ENCODE measurements at places on chromosomes 4 and X.
A peak's percentile ranks its signal among the peaks of the same experiment; 100 is the strongest.

DNA sequence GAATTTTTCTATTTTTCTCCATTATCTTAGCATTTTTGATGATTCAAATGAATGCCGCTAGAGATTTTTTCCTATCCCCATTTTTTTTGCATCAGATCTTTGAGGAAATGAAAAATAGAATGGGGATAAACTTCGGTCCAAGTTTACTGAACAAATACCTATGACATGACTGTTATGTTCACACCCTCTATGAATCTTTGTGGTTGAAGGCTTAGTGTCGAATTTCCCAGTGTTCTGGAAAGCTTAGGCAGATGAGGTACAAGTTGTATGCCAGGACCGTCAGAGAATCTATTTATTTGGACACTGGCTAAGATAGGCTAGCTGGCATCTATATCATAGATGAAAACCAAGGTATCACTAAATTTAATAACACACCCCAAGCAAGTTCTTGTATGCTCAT lies 123.4 kb downstream of the SPCS3 start:
- no peak for DNase-seq

DNA sequence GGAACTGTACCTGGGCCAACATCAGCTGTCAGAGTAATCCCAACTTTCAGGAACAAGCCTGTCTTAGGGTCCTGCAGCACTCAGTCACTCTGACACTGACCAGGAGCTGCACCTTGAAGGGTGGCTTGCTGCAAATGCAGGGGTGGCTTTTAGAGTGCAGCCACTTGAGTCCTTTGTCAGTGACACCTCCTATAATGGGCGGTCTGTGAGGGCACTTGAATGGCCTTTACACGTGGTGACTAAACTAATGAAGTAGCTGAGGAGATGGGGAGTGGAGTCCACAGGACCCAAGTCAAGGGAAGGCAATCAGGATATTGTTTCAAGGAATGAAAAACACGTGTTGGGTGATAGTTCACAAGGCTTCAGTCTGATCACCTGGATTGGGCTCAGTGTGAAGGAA lies 11.1 kb upstream of the LNX1 start:
- no peak for DNase-seq

GRCh38 chr4:157689476-157689875 lies 468.9 kb downstream of the GRIA2 start:
- no peak for DNase-seq

GRCh38 chr4:81454499-81454898 lies 17.2 kb downstream of the RASGEF1B start:
- DNase-seq: no peak

DNA sequence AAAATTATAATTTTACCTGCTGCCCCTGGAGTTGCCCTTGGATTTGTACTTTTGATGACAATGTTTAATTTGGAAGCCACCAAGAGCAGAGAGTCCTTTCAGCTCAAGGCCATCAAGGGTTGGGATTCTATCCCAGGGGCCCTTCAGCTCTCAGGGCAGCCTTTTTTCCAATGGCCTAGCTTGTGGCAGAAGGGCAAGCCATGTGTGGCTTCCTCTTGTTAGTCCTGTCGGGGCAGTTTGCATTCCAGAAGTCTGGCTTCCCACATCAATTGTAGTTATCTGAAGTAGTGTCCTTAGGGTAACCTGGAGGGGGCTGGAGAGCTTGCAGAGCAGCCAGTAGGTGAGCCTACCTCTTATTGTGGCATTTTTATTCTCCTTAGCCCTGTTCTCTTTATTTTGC lies 569.4 kb downstream of the TRAM1L1 start:
- DNase-seq: no peak

GRCh38 chr4:38815885-38816782 lies 11.5 kb upstream of the TLR1 start:
- no peak for DNase-seq

DNA sequence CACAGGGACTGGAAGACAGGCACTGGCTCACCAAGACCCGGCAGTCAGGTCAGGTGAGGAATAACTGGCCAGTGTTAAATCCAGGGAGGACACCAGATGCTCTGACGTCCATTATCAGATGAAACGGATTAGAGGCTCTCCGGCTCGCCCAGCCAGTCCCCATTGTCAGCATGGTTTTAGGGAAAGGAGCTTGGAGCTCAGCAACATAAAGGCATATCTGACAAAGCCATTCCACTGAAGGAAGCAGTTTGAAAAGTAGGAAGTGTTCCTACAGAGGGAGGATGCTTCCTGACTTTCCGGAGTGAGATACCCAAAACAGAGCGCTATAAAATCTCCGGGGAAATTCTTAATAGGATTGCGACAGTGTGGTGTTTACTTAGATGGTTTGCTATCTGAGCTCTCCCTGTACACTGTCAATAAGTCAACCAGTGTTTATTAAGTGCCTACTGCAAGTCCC lies 14.8 kb downstream of the NDNF start:
- DNase-seq: peak; percentile 21

- no peak for DNase-seq
Measured at GRCh38 chr4:153919667-153920066, 130.8 kb upstream of the SFRP2 start.

DNA sequence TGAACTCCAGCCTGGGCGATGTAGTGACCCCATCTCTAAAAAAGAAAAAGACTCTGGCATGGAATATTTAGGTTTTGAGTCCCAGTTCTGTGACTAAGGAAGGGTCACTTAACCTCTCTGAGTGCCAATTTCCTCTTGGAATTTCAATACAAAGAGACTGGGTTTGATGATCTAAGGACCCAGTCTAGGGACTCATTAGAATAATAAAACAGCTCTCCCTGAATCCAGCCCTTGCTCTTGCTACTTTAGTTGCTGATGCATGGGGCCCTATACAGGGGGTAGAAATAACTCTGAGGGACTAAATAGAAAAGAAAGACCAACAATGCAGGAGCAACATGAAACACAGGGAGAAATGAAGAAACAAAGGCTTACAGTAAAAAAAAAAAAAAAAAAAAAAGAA lies 12.6 kb downstream of the C4orf54 start:
- no peak for DNase-seq

- no peak for DNase-seq
Measured at GRCh38 chr4:37879365-37879764, 11.5 kb upstream of the TBC1D1 start.

- no peak for DNase-seq
Measured at GRCh38 chr4:110485452-110485851, 9.5 kb downstream of the ENPEP start.

DNA sequence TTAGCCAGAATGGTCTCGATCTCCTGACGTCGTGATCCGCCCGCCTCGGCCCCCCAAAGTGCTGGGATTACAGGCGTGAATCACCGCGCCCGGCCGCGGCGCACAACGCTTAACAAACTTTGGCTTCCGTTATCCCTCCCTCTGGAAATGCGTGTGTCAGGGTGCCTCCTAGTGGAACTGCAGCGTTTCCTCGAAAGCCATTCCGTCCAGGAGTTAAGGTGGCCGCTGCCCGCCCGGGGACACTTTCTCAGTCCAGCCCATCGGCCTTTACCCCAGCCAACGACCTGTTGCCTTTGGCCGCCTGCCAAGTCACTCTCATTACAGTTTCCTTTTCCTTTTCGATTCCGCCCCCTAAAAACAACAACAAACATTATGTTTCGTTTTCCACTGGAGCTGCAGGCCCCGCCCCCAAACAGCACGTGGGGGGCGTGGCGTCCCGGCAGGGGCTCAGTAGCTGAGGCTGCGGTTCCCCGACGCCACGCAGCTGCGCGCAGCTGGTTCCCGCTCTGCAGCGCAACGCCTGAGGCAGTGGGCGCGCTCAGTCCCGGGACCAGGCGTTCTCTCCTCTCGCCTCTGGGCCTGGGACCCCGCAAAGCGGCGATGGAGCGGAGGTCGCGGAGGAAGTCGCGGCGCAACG lies at the start of gene HERC5:
Gene HERC5 (plus strand): TSS at position 450 of the 637 bp plus-strand sequence. CDS start 151 bp downstream, at position 601.
- peak; percentile 98 for DNase-seq

- DNase-seq: no peak
Measured at GRCh38 chr4:183468210-183469095, 24.0 kb downstream of the CDKN2AIP start.

DNA sequence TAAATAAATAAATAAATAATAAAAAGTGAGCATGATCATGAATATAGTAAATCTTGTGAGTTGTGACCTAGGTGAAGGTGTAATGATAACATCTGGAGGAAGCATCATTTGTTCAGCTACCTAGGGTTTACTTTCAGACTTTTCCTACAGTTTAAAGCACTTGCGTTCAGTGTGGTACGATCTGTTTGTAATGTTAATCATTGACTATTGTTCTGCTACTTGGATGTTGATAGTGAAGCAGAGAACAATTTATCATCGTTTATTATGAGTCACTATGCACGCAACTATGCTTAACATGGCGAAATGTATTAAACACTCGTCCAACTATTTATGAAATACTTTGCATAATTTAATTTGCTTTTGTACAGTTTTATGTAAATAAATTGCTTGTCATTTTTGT lies 426.2 kb downstream of the PCDH7 start:
- DNase-seq: no peak

GRCh38 chr4:2923141-2923551 lies 40.1 kb downstream of the NOP14 start:
- DNase-seq: no peak

DNA sequence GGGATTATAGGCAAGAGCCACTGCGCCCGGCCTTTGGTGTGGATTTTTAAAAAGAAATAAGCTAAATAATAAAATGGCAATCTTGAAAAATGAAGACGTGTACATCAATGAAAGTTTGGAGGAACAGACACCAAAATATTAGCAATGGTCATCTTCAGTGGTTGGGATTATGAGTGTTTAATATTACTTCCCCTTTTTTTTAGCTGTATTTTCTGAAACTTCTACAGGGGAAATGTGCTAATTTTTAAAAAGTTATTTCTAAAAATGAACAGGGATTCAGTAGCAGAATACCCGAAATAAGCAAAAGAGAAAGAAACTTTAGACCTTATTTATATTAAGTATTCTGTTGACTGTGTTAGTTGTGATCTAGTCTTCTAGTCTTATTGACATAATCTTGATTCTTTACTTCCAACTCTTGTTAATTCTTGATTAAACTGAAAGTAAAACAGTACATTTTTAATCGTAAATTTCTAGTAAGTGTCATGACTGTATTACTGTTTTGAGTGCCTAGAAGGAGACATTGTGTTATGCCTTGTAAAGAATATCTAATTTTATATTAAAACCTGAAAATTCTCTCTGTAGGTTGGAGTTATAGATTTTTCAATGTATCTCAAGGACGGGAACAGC lies 51.3 kb downstream of the RUFY3 start:
- DNase-seq: no peak

DNA sequence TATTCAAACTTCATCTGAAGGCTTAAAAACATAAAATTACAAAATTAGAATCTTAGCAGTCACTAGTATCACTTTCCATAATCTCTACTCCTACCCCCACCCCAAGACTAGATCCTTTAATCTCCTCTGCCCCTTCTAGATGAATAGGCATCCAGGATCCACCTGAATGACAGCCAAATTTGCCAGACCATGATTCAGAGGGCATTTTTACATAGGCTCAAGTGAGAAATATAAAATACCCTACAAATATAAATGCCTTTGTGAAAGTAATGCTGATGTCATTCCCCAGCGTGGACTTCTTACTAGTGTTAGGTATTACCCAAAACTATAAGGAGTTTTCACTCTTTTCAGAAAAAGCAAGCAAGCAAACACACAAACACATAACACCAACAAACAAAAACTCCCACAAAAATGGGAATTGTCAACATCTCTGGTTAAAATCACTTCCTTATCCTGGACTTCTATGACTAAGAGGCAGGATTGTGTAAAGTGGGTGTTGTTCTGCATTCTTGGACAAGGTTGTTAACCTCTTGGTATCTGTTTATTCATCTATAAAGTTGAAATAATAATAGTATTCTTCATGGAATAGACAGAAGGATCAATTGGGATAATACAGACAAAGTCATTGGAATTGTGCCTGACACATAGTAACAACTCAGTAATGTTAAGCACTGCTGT lies 51.3 kb upstream of the TMPRSS11F start:
- DNase-seq: no peak

GRCh38 chrX:9501362-9501761 lies 36.5 kb downstream of the TBL1X start:
- DNase-seq: no peak
